ENCODE measurements at places on chromosomes 7 and 10. TPM values are rescaled to one million over a fixed set of nuclear protein-coding genes. Genes with fewer than 3 reads are reported as not detected.
A peak's percentile ranks its signal among the peaks of the same experiment; 100 is the strongest.

DNA sequence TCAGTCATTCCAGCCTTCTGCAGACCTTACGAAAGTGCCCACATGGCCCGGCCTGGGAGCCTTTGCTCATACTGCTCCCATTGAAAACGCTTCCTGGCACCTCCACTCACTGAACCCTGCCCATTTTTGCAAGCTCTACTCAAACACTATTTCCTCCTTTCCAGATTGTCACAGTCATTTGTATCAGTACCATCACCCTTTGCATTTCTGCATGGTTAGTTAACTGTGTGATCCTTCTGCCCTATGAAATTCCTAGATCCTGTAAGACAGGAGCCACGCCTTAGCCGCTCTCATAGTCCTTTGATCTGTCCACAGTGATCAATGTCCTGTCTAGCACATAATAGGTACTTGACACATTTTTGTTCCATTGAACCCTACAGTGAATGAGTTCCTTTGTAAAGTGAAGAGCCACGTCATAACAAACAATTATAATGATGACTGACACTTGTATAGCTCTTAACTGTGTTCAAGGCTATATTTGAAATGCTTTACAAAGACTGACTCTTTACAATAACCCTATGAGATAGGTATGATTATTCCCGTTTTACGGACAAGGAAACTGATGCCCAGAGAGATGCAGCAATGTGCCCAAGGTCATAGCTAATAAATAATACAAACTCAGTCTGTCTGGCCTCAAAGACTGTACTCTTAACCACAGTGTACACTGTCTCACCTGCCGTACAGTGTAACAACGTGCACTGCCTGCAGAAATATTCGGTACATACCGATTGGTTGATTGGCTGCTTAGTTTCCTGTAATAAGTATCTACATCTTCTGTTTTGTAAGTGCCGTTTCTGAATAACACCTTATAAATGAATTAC lies 16.6 kb upstream of the ITIH2 start:
- no peak overlapping the region for H3K27ac ChIP-seq
- no peaks in the 10 kb centered on the region for H3K36me3 ChIP-seq
- no peak overlapping the region for H3K4me3 ChIP-seq
- H3K4me1 ChIP-seq: no peaks in the 10 kb centered on the region
- H3K27me3 ChIP-seq: no peaks in the 10 kb centered on the region
- DNase-seq: no peak

DYNC1I1 gene
- 3.6 TPM for total RNA-seq

DNA sequence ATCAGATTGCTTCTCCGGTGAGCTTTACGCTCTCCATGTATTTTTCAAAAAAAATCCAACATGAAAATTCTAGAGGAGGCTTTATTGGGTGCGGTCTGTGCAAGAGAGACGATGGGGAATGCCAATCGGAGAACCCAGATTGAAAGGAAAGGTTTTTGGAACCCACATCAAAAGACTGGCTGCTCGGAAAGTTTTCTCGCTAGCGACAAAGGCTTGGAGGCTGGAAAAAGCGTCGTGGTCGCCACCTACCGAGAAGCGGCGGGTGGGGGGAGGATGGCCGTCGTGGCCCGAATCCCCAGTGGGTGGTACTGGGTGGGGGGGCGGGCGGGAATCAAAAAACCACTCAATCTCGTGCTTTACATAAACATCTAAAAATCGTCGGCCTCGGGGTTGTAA lies 1.1 kb upstream of the GTF2I start:
- H3K36me3 ChIP-seq: peaks cover 3% of the 10 kb centered on the region
- peaks cover 19% of the 10 kb centered on the region for H3K4me1 ChIP-seq
- H3K4me3 ChIP-seq: peak overlapping the region; percentile 100

- H3K4me3 ChIP-seq: no peak overlapping the region
- H3K4me1 ChIP-seq: no peaks in the 10 kb centered on the region
- peaks cover 4% of the 10 kb centered on the region for H3K36me3 ChIP-seq
- DNase-seq: no peak
- no peaks in the 10 kb centered on the region for H3K27me3 ChIP-seq
Observed at GRCh38 chr10:13118784-13119410, 18.9 kb downstream of the OPTN start.

NT5C2 gene
- 61.8 TPM for total RNA-seq

DNA sequence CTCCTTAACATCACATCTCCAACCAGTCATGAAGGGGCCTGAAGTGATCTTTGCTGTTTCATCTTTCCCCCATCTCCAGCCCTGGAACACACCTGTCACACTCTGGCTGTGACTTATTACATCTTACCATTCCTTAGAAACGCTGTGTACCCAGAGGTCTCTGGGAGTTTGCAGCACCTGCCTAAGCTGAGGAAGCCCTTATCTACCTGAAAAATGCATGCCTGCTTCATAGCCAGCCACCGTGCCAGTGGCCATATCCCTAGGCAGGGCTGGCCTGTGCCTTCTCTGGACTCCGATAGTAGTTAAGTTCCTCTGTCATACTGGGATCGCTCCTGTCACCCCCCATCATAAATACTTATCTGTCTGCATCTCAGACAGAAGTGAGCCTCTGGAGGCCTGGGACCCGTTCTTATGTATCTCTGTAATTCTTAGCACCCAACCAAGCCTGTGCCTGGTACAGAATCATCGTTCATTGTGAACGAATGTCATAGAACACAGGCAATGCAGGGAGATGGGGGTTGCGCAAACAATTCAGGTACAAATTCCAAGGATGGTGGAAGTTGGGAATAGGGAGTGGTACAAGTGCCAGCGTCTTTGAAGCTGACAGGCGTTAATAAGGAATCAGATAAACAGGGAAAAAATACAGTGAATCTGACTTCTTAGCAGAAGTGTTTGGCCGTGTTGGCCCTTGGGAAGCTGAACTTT lies 254.6 kb downstream of the CAMK1D start:
- no peak overlapping the region for H3K4me3 ChIP-seq
- no peak for DNase-seq
- no peaks in the 10 kb centered on the region for H3K4me1 ChIP-seq
- no peaks in the 10 kb centered on the region for H3K27me3 ChIP-seq
- H3K36me3 ChIP-seq: no peaks in the 10 kb centered on the region

DNMBP gene
- 28.0 TPM for total RNA-seq

- no peaks in the 10 kb centered on the region for H3K4me1 ChIP-seq
- no peak overlapping the region for H3K4me3 ChIP-seq
- DNase-seq: no peak
- no peaks in the 10 kb centered on the region for H3K27me3 ChIP-seq
- no peak overlapping the region for H3K27ac ChIP-seq
Observed at GRCh38 chr7:80935991-80936780, 17.3 kb upstream of the SEMA3C start.

DNA sequence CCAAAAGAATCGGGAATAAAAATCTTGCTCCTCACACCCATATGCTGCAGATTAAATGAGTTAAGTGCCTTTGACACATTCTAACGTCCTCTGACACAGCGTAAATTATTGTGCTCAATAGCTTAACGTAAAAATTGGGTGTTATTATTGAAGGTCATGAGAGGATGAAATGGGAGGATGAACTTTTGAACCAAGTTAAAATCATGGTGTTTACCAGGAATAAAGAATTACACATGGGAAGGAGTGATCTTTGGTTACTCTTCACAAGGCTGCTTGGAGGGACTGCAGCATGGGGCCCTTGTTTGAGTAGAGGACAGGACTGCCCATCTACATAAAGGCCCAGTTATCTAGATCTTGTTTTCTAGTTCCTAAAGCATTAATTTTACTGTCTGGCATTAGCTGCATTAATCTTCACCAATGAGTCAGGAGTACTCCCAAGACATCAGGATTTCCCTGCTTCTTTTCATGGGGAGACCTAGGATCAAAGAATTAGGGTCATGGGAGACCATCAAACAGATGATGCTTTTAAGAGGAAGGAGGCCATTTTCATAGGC lies 84.9 kb upstream of the PRR15 start:
- H3K27me3 ChIP-seq: no peaks in the 10 kb centered on the region
- H3K36me3 ChIP-seq: no peaks in the 10 kb centered on the region
- no peak overlapping the region for H3K4me3 ChIP-seq
- H3K27ac ChIP-seq: no peak overlapping the region
- peaks cover 6% of the 10 kb centered on the region for H3K4me1 ChIP-seq
- DNase-seq: no peak

DNA sequence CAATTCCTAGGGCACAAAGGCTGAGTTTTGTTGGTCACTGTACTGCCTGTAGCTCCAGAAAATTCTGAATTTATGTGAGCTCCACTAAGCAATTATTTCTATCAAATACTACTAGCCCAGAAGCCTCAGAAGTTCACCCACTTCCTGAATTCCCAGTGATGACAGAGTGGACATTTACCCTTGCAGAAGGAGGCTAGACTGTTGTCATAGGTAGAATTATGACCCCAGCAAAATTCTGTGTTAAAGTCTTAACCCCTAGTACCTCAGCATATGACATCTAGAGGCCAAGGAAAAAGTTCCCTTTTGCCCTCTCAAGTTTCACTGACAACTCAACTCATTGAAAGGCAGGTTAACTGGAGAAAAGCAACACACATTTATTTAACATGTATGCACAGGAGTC lies 78.7 kb upstream of the KMT2E start:
- no peaks in the 10 kb centered on the region for H3K27me3 ChIP-seq
- no peaks in the 10 kb centered on the region for H3K36me3 ChIP-seq
- H3K4me1 ChIP-seq: peaks cover 10% of the 10 kb centered on the region
- no peak for DNase-seq
- no peak overlapping the region for H3K4me3 ChIP-seq
- no peak overlapping the region for H3K27ac ChIP-seq

CRPPA gene
- 0.15 TPM for total RNA-seq

EPHA1 gene
- total RNA-seq: 1.7 TPM

GRCh38 chr7:1592299-1592871 lies 22.6 kb upstream of the PSMG3 start:
- H3K36me3 ChIP-seq: no peaks in the 10 kb centered on the region
- H3K27ac ChIP-seq: no peak overlapping the region
- H3K4me1 ChIP-seq: no peaks in the 10 kb centered on the region
